Stimulated activated CD4-positive, alpha-beta T cell treated with anti-CD3 and anti-CD28 coated beads, TNF-alpha, amount 100 ng/mL, for 48 hours (primary cell): ENCODE measurements at places on chromosomes 2 and 18.
A peak's percentile ranks its signal among the peaks of the same experiment; 100 is the strongest.

- DNase-seq = no peak
Observed at GRCh38 chr2:231347081-231347480, 48.4 kb upstream of the B3GNT7 start.

DNA sequence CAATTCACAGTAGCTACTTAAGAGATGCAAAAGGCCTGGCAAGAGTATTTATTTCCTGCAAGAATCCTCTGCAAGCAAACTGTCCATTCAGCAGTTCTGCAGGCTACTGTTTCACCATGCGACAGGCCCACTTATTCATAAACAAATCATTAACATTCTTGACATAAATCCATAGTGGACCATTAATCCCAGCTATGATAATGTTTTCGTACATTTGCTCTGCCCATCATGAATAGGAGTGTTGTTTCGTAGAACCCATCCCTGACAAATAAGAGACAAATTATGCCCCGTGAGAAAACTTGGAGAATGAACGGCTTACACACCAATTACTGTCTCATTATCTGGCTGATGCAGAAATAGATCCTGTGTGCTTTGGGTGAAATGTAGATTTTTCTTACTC is 65.4 kb downstream of the PID1 start:
- no peak for DNase-seq

GRCh38 chr2:69701100-69701945 is 40.6 kb upstream of the ANXA4 start:
- no peak for DNase-seq

- DNase-seq = peak; percentile 32
Observed at GRCh38 chr2:85405201-85406059, 4.7 kb downstream of the CAPG start.

DNA sequence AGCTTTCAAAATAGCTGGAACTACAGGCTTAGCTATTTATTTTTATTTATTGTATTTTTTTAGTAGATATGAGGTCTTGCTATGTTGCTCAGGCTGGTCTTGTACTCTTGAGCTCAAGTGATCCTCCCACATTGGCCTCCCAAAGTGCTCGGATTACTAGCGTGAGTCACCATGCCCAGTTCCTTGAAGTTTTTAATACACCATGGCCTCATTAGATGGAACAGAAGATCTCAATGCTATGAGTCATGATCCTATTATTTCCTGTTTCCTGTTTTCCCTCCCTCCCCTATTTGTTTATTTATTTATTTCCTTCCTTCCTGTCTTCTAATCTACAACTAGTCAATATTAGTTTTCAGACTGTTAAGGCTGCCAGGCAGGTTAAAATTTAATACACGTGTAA is 309.0 kb downstream of the CMPK2 start:
- DNase-seq = no peak

DNA sequence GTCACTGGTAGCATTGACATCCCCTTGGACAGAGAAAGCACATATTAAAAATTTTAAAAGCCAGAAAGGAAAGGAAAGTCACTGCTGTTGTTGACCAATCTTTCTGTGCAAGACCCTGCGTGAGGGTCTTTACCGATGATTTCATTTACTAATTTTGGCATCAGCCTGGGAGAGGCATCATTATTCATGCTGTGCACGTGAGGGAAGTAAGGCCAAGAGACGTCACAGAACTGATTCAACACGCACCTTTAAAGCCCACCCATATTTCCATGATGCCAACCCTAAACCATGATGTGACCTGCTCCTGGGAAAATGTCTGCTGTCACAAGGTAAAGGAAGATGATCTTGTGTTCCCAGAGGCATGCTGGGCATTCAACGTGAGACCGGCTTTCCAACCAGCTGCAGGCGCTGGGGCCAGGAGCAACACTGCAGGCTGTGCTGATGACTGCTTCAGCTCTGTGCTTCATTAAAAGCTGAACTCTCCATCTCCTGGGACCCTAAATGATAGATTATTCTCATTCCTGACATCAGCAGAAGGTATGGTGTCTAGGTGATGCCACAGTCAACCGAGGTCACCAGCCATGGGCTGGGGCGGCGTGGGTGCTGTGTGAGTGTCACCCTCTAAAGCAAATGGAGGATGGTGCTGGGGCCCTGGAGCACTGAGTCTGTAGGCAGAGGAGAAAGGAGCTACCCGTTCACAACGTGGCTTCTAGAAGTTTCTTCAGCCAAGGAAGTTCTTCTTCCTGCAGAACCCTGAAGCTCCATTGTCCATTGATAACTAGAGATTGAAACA is 53.9 kb downstream of the TMEM18 start:
- no peak for DNase-seq

DNA sequence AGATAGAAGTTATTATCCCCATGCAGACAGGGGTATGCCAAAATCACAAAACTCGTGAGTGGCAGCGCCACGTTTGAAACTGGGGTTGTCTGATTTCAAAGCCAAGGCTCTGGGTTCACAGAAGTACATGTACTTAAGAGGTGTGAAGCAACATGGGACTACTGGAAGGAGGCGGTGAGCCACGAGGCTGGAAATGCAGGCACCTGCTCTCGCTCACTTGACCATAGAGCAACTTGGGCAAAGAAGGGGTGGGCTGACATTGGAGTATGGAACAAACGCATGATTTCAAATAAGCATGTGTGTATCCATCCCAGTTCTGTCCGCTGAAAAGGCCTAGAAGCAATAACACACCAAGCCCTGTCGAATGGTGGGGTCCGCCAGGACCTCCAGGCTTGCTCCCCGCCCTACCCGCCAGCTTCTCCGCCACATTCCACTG is 593 bp upstream of the ACTR2 start:
- DNase-seq = no peak

DNA sequence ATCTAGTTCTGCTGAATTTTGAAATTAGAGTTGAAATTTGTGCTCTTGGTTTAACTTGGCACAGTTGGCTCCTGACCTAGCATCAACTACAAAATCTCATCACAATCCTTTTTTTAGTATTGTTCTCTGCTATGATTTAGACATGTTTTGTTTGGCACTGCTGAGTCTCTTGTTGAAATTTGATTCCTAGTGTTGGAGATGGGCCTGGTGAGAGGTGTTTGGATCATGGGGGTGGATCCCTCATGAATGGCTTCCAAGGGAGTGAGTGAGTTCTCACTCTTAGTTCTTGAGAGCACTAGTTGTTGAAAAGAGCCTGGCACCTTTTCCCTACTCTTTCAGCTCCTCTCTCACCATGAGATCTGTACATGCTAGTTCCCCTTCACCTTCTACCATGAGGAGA is 605.6 kb upstream of the SLC39A10 start:
- DNase-seq = no peak

DNA sequence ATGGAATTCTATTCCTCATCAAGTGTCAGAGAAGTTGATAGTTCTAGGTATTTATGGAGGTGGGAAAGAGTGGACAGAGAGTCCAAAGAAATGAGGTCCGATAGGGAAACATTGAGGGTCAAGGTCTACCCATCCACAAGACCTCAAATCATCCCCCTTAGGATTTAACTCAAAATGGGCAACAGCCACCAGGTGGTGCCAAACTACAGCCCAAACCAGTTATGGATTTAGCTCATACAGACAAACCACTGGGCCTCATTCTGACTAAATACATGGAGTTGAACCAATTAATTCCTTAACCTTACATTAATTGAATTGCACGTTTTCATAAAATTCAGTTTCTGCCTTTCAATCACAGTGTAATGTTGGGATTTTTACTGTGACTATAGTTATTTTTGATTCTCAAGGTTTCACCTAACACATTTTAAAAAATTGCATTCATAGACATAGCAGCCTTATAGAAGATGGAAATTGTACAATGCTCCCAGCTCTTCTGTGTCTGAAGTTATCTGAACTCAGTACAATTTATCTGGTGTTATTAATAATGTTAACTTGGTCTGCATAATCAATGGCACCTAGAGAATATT is 98.2 kb upstream of the HNMT start:
- DNase-seq = peak; percentile 8

DNA sequence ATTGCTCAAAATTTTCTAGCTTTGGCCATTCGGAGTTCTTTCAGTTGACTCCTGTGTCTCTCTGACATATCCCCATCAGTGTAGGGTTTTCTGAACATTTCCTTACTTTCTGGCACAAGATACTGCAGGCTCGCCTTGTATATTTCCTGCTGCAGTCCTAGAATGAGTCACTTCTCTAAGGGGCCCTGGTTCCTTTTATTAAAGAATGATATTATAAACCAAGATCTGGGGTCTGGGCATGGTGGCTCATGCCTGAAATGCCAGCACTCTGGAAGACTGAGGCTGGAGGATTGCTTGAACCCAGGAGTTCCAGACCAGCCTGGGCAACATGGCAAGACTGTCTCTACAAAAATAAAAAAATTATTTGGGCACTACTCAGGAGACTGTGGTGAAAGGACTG is 3.0 kb upstream of the RPL37A start:
- DNase-seq = no peak

DNA sequence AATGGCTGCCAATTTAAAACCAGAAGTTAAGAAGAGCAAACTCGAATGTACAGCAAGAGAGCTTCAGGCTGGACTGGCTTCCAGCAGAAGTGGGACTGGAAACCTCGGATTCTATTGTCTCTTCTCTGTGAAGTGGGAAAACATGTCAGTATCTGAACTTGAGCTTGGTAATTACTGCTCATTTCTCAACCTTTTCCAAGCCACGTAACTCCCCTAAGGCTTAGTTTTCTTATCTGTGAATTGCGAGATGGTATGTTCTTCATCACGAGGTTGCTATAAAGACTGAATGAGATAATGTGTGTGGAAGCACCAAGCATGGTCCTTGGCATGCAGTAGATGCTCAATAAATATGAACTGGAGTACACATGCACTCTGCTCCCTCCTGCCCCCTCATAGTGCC is 259.4 kb upstream of the SPRED2 start:
- DNase-seq = no peak

DNA sequence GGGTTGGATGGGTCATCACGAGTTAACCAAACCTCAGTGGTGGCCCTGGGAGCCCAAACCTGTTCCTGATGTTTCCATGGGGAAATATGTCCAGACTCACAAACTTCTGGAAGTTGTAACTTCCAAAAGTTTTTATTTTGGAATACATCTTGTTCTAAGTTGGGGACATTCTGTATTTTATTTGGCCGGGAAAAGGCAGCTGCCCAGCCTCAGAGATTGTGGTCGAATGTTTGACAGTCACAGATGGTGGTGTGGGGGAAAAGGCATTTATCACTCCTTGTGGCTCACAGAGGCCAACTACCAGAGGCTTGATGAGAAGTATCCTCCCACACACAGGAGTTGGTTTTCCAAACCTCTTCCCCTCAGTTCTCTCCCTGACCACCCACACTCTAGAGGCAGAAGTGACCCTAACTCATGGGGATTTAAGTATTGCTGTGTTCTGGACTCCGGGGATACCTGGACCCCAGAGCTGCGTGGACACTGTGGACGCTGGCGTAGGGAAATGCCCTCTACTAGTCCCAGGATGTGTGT is 124.7 kb upstream of the PPP1CB start:
- DNase-seq = no peak

GRCh38 chr2:8566155-8566670 is 115.6 kb upstream of the ID2 start:
- DNase-seq = no peak

DNA sequence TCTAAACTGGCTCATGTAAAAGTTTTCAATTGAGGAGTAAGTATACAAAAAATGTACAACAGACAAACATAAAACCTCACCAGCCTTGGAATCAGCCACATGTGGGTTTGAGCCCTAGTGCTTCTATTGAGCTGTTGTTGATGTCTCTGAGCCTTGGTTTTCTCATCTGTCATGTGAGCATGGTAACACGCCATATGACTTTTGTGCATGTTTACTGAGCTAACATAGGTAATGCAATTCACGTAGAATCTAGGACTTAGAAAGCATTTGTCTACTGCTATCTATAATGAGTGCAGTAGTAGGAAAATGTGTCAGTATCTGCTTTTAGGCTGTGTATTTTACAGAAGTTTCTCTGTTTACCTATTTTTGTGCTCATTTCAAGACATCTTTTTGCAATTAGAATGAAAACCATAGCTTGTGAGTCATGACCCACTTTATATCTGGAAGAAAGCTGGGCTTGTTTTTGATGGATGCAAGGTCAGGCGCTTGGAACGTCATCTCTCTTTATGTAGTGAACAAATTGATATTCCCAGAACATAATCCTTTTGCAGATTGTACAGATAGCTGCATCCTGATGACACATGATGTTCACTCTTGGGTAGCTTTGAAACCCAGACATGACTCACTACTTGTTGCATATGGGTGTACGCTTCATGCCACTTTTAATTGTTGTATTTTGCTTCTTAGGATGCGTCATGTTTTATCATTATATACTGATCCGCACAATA is 94.3 kb downstream of the RNF144A start:
- no peak for DNase-seq

- peak; percentile 71 for DNase-seq
Observed at GRCh38 chr2:172103471-172104272, 972 bp upstream of the DLX2 start.

DNA sequence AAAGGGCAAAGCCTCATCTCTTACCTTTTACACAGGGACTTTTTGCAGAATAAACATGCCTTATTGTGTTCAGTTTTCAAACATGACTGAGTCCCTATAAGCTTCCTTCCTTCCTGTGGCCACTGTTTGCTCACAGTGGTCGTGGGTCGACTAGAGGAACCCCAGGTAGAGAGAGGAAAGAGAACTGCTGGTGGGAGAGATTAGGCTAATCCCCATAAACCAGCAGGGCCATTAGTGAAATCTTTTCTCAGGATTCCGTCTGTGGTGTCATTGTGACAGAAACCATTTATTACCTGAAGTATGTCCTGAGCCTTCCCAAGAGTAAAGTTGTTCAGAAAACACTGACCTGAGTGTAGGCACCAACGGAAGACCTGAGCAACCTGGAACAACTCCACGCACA is 21.3 kb upstream of the BOD1L2 start:
- DNase-seq = no peak

- no peak for DNase-seq
Observed at GRCh38 chr2:27211241-27211942, 449 bp upstream of the ATRAID start.

DNA sequence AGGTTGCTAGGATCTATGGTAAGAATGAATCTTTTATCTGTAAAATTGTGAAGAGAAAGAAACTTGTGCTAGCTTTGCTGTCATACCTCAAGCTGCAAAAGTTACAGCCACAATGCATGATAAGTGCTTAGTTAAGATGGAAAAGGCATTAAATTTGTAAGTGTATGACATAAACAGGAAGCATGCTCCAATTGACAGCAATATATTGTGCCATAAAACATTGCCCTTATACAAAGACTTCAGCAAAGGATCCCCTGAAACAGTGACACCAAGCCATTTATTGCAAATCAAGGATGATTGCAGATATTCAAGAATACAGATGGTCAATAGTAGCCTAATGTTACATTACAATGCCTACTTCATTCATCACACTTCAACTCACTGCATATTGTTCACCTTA is 283.1 kb downstream of the CPS1 start:
- no peak for DNase-seq

DNA sequence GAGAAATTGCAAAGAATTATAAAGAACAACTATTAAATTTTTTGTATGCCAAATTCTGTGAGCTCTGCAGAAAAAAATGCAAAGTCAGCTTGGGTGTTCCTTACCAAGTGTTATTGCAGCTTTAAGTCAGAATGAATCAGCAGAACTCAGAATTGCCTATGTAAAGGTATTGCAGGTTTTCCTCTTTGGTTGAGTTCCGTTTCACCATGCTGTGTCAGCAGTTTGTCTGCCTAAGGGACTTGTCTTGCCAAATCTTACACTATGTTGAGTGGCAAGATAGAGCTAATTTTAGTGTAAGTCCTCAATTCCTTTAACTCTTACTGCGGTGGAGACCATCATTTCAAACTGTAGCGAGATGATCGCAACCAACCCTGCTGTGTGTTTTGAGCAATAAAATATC is 38.8 kb downstream of the ADAM23 start:
- DNase-seq = no peak

GRCh38 chr18:76615065-76615733 is 120.2 kb upstream of the ZNF516 start:
- no peak for DNase-seq
